CD4-positive, alpha-beta T cell treated with Interleukin-21 for 1 hour (primary cell): ENCODE measurements at places on chromosomes 7 and 10.

- no peak for DNase-seq
These were observed 54.8 kb upstream of the PLPP4 start for GRCh38 chr10:120402147-120402766.

DNA sequence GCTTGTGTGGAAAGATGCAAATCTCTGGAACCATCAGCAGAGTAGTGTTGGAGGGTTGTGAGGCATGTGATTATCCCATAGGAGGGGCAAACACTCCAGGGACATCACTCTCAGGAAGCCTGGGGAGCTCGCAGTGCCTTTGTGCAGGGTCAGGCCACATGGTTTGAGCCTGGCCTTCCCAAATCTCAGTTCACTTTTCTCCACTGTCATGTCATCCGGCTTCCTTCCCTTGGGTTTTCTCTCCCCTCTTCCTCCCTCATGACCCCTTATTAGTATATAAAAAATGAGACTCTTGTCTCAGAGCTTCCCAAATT is 20.4 kb downstream of the TSPAN14 start:
- no peak for DNase-seq

DNA sequence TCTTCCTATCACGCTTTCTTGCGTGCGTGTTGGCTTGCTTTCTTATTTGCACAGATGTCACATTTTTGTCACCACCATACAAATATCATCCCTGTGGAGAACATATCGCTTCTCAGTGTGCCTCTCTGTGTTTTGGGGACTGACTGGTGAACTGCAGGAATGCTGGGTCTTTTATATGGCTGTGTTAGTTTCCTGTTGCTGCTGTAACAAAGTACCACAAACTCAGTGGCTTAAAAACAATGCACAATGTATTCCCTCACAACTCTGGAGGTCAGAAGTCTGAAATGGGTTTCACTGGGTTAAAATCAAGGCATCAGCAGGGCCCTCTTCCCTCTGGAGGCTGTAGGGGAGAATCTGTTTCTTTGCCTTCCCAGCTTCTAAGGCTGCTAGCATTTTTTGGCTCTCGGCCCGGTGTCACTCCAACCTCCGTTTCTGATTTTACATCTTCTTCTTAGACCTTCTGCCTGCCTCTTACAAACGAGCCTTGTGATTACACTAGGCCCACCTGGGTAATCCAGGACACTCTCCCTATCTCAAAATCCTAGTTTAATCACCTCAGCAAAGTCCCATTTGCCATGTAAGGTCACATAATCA is 82.0 kb downstream of the LRMDA start:
- DNase-seq = no peak

- no peak for DNase-seq
These were observed 323.8 kb downstream of the DPP6 start for GRCh38 chr7:154375956-154376355.
